ENCODE measurements at places on chromosomes 13 and 19.

DNA sequence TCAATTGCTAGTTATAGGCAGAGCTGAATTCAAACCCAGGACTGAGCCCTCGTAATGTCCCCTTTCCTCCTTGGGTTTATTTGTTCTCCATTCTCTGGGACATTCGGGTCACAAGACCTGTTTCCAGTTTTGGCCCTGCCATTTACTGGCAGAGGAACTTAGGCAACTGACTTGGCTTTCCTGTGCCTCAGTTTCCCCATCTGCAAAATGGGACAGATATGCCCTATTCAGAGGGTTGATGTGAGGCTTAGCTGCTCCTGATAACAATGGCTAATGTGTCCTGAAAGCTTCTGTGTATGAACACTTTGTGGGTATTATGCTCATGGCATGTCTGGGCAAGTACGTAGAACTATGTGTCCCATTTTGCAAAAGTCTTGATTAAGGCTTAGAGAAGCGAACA lies 996 bp downstream of the ZNF524 start:
- no peak for DNase-seq

DNA sequence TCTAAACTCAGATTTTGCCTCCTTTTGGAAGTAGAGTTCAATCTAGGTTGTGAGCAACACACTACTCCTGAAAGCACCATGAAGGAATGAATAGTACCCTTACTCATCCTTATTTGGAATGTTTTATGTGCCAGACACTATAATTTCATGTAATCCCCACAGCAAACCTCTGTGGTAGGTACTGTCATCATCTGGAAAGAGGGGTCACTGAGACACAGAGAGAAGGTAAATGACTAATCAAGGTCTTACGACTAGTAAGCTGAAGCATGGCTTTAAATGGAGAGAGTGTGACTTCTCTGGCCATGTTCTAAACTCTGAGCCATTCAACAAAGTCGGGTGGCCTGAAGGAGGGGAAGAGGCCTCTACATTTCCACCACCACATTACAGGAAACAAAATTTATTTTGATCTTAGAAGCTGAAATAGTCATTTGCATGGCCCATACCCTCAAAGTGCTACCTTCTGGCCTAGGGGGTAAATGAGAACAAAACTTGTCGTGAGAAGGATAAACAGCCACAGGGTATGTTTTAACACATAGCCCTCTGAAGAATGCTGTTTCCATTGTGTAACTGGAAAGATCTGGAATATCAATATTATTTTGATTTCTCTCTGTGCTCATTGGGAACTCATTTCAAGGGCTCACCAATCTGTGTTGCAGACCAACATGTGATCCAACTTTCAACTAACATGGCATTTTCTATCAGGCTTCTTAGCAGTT lies 180.8 kb upstream of the RFC3 start:
- no peak for DNase-seq

- DNase-seq = no peak
Observed at GRCh38 chr13:113762538-113762937, 3.5 kb downstream of the TMEM255B start.

GRCh38 chr19:51803967-51804366 lies 9.0 kb downstream of the FPR3 start:
- DNase-seq = no peak

DNA sequence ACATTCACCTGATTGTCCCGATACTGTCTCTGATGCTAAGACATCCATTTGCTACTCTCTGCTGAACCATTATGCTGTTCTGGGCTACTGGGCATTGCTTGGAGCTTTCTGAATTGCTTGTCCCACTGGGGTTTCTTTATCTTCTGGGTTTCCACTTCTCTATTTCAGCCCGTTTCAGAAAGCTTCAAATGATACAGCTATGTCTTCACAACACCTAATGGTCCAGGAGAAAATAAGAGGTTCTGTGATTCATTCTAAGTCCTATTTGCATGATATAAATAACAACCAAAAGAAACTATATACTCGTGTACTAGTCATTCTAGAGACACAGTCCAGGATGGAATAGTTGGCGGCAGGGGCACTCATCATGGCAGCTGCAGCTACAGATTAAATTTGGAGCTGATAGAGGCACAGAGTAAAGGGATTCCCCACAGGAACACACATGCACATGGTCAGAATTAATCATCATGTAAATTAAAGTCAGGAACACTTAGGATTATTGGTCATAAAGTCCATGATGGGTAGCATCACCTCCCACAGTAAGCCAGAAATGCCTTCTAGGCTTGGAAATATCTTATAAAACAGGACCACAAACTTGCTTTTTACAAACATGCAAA lies 33.3 kb upstream of the SCEL start:
- DNase-seq = no peak

DNA sequence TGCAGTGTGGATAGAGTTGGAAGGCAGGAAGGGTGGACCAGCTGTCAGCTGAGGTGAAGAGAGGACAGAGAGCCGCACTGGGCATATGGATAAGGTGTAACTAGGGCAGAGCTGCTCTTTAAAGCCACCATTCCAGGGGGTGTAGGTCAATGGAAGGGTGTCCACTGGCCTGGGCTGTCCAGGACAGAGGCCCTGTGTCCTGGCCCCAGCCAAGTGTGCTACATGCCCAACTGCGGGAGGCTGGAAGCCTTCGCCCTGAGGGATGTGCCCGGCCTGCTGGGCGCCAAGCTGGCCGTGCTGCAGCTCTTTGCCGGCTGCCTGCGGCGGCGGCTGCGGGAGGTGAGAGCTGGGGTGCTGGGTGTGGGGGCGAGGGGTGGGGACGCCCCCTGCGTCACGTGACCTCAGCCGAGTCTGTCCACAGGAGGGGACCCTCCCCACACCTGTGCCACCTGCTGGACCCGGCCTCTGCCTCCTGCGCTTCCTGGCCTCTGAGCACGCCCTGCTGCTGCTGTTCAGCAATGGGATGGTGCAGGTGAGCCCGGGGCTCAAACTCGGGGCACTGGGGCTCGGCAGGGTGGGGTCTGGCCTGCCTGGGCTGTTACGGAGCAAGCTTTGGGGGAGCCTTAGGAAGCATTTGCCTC lies 9.8 kb downstream of the PLK5 start:
- no peak for DNase-seq

Measured in NCI-H748 treated with DMSO at 0.1 percent for 48 hours (cell line).